ENCODE measurements at places on chromosomes 7 and 10.

GRCh38 chr7:151206914-151207313 is 3.4 kb downstream of the H2BK1 start:
- DNase-seq, result no peak

DNA sequence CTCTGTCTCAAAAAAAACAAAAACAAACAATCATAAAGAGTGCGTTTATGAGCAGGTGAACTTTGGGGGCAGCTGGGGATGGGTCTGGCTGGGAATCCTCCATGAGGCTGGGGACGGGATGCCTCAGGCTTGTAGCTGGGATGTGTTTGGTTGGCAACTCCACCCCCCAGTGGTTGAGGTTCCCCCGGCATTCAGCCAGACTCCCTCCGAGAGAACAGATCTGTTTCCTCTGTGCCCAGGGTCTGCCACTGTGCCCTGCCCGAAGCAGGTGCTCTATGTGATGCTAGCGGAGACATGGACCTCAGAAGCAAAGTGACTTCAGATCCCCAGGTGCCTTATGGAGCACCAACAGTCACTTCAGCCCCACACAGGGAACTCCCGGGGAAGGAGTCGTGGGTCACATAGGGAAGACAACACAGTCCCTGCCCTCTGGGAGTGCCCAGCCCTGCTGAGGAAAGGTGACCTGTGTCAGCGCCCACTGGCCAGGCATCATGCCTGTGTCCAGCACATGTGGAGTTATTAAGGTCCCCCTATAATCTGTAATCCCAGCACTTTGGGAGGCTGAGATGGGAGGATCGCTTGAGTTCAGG is 29.3 kb upstream of the GTF2IRD1 start:
- DNase-seq, result no peak

GRCh38 chr10:64558094-64558835 is 1037.1 kb downstream of the REEP3 start:
- DNase-seq, result no peak

- no peak for DNase-seq
Measured at GRCh38 chr7:29109358-29109757, 37.0 kb downstream of the CPVL start.

DNA sequence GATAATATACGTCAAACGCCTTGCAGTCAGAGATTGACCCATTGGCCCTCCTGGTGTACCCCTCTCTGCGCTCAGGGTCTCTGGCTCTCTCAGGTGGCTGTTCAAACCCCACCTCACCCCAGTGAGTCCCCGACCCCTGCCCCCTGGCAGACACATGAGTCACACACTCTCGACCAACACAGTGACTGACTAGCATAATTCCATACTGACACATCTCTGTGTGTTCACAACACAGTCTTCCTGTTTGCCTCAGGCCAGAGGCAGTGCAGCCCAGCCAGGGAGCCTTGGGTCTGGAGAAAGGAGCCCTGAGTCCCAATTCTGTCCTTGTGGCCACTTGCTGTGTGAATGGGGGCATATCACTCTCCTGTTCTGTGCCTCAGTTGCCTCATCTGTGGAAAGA is 40.1 kb downstream of the PALD1 start:
- no peak for DNase-seq

- no peak for DNase-seq
Measured at GRCh38 chr7:117249696-117250095, 73.2 kb downstream of the WNT2 start.

GRCh38 chr10:1643161-1643907 is 94.0 kb downstream of the ADARB2 start:
- no peak for DNase-seq

- no peak for DNase-seq
Measured at GRCh38 chr10:43327986-43328385, 43.5 kb upstream of the FXYD4 start.

DNA sequence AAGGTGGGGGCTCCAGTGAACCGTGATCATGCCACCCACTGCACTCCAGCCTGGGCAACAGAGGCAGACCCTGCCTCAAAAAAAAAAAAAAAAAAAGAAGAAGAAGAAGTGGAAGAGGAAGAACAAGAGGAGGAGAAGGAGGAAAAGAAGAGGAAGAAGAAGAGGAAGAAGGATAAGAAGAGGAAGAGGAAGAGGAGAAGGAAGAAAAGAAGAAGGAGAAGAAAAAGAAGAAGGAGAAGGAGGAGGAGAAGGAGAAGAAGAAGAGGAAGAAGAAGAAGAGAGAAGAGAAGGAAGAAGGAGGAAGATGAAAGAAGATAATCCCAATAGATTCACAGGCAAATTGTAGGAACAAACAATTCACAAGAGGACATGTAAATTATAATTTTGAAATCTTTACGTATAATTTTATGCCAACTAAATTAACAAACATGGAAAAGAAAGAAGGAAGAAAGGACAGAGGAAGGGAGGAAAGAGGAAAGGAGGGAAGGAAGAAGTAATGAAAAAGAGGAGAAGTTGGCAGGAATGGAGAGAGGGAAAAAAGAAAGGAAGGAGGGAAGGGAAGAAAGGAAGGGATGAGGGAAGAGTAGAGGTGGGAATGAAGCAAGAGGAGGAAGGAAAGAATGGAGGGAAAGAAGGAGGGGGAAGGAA is 3.5 kb downstream of the SVOPL start:
- no peak for DNase-seq

Data from activated T-helper 1 cell treated with anti-CD3 and anti-CD28 coated beads, Interleukin-2, amount 50 U/mL, for 16 hours (primary cell).